Fibroblast of skin of left quadriceps (primary cell): ENCODE measurements at places on chromosomes 4 and X.

DNA sequence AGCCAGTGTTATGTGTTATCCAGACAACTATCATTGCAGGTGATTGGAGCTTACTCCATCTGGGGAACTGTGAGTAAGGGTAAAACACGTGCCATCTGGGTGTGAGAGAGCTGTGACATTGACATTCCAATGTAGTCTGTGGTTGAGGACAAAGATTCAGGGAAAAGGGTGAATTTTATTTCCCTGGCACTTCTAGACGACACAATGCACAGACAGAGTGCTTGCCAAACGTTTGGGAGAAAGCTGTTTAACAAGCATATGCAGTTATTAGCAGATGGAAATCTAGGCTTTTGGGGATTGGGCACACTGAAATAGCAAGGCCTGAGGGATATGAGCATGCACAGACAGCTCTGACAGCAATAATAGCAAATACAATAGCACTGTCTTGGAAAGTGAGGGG is 21.3 kb upstream of the CTSO start:
- DNase-seq, result no peak

- no peak for DNase-seq
Measured at GRCh38 chr4:123018396-123018775, 96.0 kb upstream of the NUDT6 start.

GRCh38 chr4:111807576-111807975 is 337.7 kb upstream of the FAM241A start:
- no peak for DNase-seq

DNA sequence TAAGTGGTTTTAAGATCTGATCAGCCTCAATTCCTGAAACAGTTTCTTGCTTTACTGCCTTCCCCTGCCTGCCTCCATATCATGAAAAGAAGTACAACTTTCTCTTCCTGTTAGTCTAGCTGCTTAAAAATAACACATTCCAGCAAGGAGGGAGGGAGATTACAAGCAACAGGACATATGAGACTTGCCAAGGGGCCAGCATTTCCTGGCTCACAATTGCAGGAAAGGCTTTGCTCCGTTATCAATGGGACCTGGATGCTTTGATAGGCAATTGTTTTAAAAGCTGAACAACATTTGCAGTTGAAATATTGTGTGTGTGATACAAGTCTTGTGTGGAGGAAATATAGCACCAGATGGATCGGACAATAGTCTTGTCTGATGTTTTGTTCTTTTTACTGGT is 425.0 kb downstream of the FAT4 start:
- no peak for DNase-seq

GRCh38 chr4:80062527-80062926 is 10.5 kb downstream of the ANTXR2 start:
- no peak for DNase-seq

GRCh38 chr4:108881190-108881589 is 118.3 kb upstream of the ETNPPL start:
- DNase-seq, result peak; percentile 89

DNA sequence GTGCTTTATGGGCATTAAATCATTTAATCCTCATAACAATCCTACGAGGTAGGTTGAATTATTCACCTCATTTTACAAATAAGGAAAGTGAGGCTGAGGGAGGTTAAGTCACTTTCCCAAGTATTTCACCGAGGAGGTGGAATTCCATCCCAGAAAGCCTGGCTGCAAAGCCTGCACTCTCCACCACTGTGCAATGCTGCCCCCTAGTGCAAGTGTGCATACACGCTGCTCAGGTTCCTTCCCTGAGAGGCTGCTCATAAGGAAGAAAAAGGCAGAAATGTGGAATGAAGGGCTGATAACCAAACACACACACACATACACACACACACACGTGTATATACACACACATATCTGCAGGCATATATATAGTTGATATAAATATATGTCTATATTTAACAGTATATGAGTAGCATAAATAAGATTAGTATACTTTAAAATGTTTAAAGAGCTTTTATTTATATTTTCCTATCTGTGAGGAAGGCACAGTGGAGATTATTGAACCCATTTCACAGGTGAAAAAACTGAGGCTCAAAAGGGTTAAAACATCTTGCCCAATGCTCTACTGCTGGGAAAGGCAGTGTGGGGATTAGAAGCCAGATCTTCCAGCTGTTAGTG is 714.5 kb upstream of the TENM3 start:
- peak; percentile 62 for DNase-seq

DNA sequence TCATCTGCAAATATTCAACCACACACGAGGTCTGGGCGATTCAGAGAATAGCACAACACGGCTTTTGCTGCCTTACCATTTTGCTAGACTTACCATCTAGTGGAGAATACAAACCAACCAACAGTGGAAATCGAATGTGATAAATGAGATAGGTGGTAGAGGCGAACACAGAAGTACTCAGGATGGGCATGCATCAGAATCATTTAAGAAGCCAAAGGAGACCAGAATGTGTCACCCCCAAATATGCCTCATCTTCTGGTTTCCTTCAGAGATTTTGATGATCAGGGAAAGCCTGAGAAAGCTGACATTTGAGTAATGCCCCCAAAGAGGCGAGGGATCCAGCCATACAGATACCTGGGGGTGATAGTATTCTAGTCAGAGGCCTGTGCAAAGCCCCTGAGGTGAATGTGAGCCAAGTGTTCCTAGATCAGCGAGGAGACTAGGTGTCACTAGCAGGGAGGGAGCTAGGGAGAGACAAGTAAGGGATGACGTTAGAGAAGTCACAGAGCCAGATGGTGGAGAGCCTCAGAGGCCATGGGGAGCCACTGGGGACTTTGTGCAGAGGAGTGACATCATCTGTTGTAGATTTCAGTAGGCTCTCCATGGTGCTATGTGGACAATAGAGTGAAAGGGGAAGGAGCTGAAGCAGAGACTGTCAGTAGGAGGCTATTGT is 1.7 kb downstream of the MTMR1 start:
- no peak for DNase-seq

DNA sequence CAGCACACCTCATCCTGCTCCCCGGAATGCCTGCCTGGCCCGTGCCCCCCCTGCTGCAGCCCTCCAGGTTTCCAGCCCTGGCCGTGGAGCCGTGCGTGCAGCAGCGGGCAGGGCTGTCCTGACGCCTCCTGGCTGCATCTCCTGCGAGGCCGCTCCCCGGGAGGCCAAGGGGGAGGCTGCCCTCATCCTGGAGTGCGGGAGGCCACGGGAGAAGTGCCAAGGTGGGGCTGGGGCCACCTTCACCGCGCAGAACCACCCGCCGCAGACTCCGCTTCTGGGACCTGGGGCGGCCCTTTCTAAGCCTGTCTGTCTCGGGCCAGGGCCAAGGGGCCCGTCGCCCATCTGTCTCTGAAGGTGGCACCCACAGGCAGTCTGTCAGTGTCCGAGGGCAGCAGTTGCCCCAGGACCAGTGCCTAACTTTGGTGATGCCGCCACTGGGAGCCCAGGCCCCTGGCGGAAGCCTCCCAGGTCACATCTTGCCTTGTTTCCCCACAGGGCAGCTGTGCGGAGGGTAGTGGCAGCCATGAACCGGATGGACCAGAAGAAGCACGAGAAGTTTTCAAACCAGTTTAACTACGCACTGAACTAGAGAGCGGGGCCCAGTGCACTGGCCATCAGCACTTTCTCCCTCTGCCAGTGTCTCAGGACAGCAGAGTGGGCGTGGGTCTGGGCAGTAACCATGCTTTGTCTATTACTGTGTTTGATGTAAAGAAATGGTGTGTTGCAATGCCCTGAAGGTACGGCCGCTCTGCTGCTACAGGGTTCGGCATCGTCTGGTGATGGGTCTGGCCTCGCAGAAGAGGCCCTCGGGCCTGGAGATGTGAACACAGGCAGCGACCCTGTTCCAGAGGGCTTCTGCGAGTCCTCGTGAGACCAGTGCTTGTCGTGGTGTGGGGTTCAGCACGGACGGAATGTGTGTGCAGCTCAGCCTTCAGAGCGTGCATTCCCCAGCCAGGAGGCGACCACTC is 20.6 kb downstream of the NKX1-1 start:
- no peak for DNase-seq

- no peak for DNase-seq
Measured at GRCh38 chrX:101478366-101478765, 6.9 kb upstream of the ARMCX4 start.

DNA sequence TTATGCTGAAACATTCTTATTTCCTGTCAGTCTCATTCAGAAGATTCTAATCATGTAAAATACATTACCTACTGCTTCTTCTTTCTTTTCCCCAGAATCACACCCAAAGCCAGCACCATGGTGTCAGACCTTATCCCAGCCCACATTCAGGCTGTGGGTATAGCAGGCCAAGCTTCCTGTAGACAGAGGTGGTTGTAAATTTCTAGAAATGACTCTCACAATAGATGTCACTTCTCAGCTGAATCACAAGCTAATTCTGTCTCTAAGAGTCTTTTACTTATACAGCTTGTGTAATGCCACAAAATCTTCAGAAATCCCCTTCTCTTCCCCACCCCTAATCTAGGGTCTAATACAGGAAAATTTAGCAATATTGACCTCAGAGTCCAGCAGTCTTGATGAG is 239.6 kb downstream of the PARM1 start:
- DNase-seq, result no peak

- DNase-seq, result no peak
Measured at GRCh38 chr4:30808276-30808675, 88.1 kb downstream of the PCDH7 start.

GRCh38 chr4:107519053-107519452 is 201.0 kb downstream of the PAPSS1 start:
- peak; percentile 20 for DNase-seq

GRCh38 chr4:112422644-112423043 is 93.3 kb downstream of the NEUROG2 start:
- no peak for DNase-seq

DNA sequence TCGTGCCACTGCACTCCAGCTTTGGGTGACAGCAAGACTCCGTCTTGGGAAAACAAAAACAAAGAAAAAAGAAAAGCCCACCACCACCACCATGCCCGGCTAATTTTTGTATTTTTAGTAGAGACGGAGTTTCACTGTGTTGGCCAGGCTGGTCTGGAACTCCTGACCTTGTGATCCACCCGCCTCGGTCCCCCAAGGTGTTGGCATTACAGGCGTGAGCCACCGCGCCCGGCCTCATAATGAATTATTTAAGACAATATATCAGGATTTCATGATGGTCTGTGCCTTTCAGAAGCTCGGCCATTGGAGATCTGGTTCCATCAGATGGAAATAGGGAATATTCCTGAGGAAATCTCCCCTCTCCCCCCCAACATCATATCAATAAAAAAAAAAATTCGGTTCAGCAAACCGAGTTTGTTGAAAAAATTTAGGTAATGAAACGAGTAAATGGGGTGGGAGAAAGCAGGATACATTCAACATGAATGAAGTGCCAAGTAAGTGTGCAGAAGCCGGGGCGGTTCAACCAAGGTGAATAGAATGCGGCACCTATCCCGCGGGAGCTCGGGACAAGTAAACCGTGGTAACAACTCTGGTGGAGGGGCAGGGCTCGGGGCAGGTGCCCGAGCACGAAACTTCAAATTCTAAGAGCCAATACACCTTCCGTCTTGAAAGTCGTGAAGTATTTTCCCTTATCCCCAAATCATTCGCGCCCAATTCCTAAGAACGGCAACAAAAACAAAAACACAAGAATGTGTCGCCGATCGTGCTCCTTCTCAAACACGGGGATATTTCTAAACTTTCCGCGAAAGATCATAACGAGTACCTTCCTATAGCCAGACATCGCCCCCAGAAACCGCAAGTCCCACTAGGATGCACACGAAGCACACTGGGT is 773 bp upstream of the TXLNG start:
- DNase-seq, result no peak

DNA sequence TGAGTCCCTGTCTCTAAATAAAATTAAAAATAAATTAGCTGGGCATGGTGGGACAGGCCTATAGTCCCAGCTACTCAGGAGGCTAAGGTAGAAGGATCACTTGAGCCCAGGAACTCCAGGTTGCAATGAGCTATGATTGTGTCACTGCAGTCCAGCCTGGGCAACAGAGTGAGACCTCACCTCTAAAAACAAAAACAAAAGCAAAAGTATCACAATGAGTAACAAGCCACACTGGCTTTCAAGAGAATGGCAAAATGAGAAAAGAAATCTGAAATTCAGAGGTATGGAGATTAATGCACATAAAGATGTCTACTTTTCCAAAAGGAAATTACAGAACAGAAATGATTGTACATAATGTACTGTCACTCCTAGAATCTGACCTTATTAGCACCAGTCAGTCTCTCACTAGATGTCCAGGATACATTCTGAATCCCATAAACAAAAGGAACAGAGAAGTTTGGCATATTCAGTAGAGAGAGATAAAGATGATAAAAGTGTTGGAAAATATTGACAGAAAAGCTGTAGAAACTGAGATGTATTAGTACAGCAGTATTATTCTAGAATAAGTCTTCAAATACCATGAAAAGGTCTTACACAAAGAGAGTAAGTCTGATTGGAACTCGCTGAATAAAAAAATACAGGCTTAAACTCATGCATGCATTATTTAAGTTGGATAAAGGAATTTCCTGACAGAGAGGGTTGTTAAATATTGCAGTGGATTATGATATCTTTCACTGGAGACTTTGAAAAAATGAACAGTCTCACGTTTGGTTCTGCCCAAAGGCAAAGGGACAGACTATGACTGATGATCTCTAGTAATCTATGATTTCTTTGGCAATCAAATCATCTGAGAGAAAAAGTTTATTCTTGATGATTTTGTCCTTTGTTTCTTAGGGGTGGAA is 102.5 kb downstream of the SH3RF1 start:
- no peak for DNase-seq

- DNase-seq, result no peak
Measured at GRCh38 chr4:51825341-51825740, 17.6 kb upstream of the DCUN1D4 start.

GRCh38 chrX:133846311-133846710 is 139.1 kb downstream of the GPC3 start:
- DNase-seq, result no peak

- DNase-seq, result no peak
Measured at GRCh38 chr4:149897783-149898182, 82.1 kb upstream of the IQCM start.

DNA sequence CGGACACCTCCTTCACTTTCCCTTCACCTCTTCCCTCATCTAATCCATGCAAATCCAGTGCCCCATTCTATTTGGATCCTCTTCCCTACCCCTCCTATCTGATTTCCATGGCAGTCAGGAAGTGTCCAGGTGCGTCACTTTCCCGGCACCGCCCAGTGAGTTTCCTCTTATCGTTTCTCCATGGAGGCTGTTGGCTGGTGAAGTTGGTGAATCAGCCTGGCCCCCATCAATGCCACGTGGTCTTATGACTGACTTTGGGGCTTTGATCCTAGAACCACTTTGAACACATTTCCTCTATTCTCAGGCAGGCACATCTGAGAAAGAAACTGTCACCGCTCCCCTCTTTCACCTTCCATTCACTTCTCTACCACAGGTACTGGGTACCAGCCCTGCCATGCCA is 137.8 kb downstream of the CEP135 start:
- no peak for DNase-seq

DNA sequence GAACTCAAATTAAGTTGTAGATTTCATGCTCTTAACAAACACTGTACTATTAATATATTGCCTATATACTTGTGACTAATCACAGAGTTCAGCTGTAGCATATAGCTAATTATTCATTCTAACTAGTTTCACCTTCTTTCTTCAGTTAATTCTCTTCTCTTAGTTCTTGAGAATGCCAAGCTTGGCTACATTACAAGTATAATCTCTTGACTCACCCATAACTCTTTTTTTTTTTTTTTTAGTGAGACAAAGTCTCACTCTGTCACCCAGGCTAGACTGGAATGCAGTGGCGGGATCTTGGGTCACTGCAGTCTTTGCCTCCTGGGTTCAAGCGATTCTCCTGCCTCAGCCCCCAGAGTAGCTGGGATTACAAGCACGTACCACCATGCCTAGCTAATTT is 5.4 kb downstream of the KLHL5 start:
- no peak for DNase-seq
